Jurkat, Clone E6-1 (cell line): ENCODE measurements at places on chromosomes 7 and 10.
A peak's percentile ranks its signal among the peaks of the same experiment; 100 is the strongest.

GRCh38 chr7:25382869-25383268 lies 154.6 kb upstream of the NPVF start:
- no peak for DNase-seq

- no peak for DNase-seq
Observed at GRCh38 chr10:104337521-104337984, 712 bp downstream of the ITPRIP start.

- no peak for DNase-seq
Observed at GRCh38 chr7:2072042-2072441, 160.7 kb downstream of the MAD1L1 start.

GRCh38 chr7:84669177-84669732 lies 474.7 kb upstream of the SEMA3A start:
- DNase-seq = no peak

GRCh38 chr7:112414855-112415490 lies 35.3 kb upstream of the IFRD1 start:
- DNase-seq = peak; percentile 35

- DNase-seq = no peak
Observed at GRCh38 chr7:22443370-22444180, 56.4 kb downstream of the STEAP1B start.

- DNase-seq = no peak
Observed at GRCh38 chr7:129898502-129899160, 54.1 kb downstream of the UBE2H start.

- DNase-seq = no peak
Observed at GRCh38 chr7:103622274-103622673, 176.3 kb upstream of the SLC26A5 start.

DNA sequence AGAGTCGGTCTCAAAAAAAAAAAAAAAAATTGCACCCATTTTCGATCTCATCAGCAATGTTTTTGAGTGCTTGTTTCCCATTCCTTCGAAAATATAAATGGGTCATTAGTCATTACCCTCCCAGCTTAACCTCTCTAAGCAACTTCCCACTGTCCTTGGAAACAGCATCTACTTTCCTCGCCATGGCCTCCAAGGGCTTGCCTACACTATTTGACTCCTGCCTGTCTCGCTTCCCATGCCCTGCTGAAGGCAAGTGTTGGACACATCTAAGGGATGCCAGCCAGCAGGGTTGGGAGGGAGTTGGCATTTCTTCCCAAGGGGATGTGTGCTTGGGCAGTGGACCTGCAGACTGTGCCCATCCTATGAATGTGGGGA lies 12.7 kb upstream of the RHBDD2 start:
- DNase-seq = no peak

DNA sequence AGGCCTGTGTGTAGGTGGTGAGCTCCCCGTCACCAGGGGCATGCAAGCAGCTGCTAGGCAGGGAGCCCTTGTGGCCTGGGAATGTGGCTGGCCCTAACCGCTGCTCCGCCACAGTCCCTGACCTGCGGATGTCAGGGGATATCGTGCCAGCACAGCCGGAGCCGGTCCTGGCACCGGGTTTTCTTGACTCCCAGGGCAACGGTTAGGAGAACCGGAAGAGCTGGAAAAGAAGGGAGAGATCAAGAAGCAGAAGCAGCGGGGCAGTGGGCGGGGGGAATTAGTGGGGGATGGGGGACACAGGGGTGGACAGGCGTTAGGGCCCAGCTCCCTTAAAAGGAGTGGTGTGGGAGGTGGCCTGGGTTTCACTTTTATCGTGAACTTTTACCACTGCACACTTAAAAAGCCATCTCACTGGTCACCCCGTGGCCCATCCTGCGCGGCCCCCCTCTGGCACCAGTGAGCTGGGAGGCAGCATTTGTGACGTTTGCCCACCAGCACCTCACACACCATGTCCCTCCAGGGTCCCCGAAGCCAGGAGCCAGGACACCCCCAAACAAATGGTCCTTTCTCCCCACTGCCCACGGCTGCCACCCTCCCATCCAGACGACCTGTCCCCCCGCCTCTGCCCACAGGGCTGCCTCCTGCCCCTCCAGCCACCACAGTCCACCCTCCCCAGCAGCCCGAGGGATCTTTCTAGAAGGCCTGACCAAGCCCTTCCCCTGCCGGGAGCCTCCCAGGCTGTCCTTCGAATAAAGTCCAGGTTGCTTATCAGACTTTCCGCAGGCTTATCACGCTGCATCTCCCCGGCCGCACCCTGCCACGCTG lies 1.8 kb upstream of the MICALL2 start:
- DNase-seq = no peak

DNA sequence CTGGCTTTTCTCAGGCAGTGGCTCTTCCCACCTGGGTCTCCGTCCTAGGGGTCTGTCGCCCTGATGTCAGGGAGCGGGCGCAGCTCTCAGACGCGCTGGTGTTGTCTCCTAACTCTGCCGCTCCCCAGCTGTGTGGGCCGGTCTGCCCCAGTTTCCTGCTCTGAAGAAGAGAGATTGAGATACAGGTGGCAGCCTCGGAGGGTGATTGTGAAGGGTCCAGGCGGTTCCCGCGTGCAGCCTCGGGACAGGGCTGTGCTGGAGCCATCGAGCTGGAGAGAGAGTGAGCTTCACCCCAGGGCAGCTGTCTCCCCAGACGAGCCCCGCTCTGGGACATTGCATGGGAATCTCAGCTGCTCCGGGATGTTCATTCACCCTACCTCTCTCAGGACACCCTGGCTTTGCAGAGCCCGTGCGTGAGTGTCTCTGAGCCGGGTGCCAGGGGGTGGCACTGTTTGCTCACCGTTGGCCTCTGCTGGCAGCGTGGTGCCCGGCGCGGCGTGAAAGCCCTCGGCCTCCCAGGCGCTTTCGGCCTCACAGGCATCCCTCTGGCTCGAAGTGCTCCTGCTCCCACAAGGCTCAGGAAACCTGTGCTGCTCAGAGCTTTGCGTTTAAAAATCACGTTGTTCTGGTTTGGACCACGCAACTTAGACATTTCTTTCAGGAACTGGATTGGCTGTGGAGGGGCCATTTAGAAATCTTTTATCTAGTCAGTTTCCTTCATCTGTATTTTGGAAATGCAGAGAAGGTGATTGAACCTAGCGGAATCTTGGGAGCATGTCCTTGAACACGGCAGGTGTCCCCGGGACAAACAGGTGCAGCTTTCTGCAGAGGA lies 33.8 kb upstream of the ZFAND2A start:
- no peak for DNase-seq

DNA sequence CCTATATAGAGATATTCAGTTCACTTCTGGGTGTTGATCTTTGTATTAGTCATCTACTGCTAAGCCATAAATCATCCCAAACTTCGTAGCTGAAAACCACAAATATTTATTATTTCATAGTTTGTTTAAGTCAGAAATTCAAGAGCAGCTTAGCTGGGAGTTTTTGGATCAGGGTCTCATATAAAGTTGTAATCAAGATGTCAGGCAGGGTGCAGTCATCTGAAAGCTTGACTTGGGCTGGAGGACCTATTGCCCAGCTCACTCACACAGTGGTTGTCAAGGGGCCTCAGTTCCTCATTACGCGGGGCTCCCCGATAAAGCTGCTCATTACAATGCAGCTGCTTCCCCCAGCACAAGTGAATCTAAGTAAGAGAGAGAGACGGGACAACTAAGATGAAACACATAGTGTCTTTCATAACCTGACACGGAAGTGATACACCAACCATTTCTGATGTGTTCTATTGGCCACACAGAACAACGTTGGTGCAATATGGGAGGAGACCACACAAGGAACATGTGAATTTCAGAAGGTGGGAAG lies 15.7 kb downstream of the PPP1R3C start:
- no peak for DNase-seq

DNA sequence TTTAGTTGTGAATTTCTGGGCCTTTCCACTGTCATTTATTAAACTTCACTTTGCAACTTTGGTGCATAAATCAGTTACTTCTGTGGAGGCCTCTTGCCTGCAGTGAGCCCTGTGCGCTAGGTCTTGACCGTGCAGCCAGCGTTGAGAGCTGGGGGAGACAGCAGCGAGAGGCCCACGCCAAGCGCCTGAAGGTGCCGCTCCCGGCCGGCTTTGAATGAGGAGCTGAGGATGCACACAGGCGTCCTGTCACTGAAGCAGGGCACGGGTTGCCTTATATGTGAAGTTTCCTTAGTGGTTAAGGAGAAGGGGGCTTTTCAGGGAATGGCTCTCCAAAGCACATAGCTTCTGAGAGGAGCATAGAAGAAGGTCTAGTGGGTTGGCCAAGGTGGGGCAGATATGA lies 70.9 kb upstream of the CCNY start:
- DNase-seq = no peak
